Upper lobe of right lung (tissue), 1 donor: ENCODE measurements at places on chromosomes 6 and 20. TPM values are rescaled to one million over a fixed set of nuclear protein-coding genes. Genes with fewer than 3 reads are reported as not detected.

- no peak for DNase-seq
These were observed 39.9 kb downstream of the RPRD1B start for GRCh38 chr20:38073307-38074071.

DNA sequence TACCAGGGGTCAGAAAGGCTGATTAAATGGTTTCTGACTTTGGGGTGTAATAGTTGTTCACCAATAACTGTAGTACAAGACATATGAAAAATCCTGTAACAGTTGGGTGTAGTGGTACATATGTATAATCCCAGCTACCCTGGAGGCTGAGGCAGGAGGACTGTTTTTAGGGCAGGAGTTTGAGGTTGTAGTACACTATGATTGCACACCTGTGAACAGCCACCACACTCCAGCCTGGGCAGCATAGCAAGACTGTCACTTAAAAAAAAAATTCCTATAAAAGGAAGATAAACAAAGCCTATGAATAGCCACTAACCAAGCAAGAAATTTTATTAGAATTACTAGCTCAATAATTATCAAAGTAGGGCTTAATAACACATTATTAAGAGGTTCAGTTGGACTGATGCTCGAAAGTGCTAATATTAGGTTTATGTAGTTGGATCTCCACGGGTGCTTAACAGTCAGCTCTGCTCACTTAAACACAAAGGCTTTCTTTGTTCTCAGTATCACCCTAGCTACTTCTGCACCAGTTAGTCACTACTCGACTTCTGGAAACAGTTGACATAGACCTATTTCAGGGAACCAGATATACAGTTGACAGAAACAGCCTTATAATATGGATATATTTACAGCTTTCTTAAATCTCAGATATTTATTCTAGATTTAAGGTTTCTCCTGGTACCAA lies 113.0 kb downstream of the MTFR2 start:
- no peak for DNase-seq

GRCh38 chr20:33009214-33010132 lies 2.0 kb downstream of the BPIFB2 start:
- no peak for DNase-seq

DNA sequence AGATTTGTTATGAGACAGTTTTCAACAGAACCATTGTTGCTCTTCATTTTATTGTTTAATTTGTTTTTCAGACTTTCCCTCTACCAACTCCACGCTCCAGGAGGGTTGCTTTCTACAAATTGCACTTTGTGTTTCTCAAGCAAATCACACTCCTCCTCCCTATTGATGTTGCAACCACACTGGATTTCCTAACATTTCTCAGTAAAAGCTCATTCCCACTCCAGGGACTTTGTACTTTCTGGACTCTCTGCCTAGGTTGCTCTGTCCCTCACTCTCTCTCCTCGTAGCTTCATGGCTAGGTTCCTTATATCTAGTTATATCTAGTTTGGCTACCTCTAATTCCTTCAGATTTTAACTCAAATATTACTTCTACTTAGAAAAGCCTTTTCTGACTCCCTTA lies 20.3 kb downstream of the PGK2 start:
- DNase-seq = no peak

Gene GLYATL3
- total RNA-seq = not detected

DNA sequence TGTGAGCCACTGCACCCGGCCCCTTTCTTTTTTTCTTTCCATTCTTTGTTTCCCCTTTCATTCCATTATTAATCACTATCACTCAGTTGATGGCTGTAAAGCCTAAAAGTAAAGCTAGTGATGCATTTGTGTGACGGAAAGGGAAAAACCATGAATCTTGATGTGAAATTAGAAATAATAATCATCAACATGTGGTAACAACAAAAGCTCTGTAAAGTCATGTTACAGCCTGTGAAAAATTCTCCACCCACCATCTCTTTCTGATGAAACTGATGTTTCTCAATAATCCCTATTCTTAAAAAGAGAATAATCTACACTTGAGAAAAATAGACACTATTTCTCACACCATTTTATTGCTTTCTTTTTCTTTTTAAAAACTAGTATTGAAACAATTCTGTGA lies 80.0 kb downstream of the CRYBG1 start:
- DNase-seq = no peak

Gene HLA-DRB5
- total RNA-seq = 197 TPM

- DNase-seq = no peak
These were observed 33.9 kb downstream of the STXBP5 start for GRCh38 chr6:147238164-147238563.

DNA sequence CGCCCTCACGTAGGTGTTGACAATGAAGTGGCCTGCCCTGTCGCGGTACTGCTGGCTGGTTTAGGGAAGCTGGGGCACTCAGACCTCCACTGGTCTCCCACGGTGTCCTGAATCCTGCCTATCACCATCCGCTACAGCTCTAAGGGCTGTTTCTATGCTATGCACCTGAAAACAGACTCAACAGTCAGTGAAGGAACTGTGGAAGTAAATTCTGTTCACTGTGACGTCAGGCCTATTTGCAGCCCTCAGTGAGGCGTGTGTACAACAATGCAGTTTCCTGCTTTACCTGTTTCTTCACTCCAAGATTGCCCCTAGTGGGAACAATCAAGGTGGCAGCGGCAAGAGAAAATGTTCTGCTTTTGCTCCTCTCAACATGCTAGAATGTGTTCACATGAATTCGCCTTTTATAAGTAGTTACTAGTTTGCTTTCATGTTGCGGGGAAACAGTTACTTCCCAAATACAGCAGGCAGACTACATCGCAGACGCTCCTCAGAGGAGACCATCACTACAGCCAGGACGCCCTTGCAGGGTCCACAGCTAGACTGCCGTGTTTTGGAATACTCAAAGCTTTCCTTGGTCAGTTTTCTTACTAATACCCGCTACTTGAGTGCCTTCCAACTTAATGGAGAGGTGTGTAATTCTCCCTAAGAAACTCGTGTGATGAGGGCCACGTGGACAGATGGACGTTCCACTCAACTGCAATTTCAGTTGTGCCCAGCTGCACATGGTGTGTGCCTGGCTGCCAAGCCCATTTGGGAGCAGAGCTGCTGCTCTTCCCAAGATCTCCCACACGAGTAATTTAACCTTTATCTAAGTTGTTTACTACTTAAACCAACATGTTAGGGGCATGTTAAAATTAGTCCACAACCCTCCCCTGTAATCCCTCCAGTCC lies 25.4 kb downstream of the DIDO1 start:
- no peak for DNase-seq

Gene STMND1
- total RNA-seq = not detected

DNA sequence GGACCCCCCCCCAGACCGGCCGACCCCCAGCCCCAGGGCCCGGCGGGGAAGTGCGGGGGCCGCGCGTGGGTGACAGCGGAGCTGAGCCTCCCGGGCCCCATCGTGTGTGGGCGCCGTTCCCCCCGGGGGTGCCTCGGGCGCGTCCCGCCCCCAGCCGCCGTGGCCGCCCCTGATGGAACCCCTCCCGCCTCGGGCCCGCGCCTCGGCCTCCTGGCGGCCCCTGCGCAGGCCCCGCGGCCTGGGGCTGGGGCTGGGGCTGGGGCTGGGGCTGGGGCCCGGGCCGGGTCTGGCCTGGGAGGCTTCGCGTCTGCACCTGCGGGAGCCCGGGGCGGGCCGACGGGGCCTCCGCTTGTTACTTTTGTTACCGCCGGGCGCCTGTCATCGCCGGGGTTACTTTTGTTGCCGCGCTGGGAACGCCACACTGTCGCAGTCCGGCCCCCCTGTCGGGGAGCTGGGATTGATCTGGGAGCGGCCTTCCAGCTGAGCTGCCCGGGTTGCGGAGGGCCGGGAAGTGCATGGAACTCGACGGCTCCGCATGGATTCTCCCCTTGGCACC lies 598 bp downstream of the OGFR start:
- peak; percentile 75 for DNase-seq

Gene AK9
- total RNA-seq = 8.8 TPM

DNA sequence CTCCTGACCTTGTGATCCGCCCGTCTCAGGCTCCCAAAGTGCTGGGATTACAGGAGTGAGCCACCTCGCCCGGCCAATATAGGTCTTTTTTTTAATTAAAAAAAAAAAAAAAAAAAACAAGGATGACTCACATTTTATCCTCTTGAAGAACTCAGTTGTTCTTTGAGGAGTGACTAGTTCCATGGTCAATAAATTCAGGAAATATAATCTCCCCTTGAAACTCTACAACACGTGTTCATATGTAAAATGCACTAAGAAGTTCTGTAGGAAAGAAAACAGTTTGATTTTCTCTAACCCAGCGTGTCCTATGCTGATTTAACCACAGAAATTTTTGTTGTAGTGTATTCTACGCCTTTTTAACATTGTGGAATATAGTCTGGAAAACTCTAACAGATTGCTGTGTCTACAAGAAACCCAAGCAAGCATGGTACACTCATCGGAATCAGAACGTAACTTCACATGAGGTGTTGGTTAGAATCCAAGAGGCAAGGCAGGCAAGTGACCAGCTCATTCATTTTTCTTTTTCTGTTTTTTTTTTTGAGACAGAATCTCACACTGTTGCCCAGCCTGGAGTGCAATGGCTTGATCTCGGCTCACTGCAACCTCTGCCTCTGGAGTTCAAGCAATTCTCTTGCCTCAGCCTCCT lies 79.0 kb upstream of the ZNF217 start:
- no peak for DNase-seq

DNA sequence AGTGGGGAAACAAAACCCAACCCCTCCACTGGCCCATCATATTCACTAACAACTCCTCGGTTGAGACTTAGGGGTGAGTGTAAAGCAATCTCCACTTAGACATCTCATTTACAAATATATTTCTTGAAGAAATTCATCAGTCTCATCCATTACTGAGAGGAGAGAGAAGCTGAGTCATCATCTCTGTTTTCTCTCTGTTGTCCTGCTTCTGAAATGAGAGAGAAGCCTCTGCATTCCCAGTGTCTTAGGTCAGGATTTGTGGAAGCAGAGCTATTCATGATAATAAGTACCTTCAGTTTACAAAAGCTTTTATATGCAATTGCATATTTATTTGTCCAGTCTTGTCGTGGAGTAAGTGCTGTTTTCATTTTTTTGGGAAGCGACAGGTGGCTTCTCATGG lies 879 bp downstream of the MEP1A start:
- DNase-seq = no peak

- peak; percentile 57 for DNase-seq
These were observed 64.9 kb downstream of the DLL1 start for GRCh38 chr6:170225852-170226417.

Gene CD109
- 22.1 TPM for total RNA-seq

Gene DNAH8
- total RNA-seq = 0.17 TPM

GRCh38 chr6:15184441-15184861 lies 61.4 kb upstream of the JARID2 start:
- no peak for DNase-seq

- no peak for DNase-seq
These were observed 197.2 kb downstream of the FAXC start for GRCh38 chr6:99152347-99152643.
